NCI-H524 (cell line): ENCODE measurements at places on chromosomes 13 and 19.

- no peak for DNase-seq
Measured at GRCh38 chr13:76474966-76475365, 411.2 kb downstream of the KCTD12 start.

- peak; percentile 65 for DNase-seq
Measured at GRCh38 chr13:94414708-94415107, 64.8 kb downstream of the DCT start.

- no peak for DNase-seq
Measured at GRCh38 chr19:51681286-51681941, 11.7 kb upstream of the SPACA6 start.

DNA sequence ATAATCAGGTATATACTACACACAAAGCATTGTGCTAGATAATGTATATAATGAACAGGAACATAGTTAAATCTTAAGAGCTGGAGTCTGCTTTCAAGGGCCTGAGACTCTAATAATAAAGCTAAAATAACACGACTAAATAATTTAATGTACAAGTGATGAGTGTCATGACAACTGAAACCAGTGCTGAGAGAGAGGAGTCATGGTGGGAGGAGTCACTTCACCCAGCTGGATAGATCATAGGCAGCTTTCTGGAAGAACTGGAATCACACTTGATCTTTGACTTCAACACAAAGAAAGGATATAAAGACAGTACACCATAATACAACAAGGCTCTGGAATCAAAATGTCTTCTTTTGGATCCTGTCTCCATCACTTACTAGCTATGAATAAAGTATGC, 7.1 kb downstream of the RBM26 start:
- DNase-seq = no peak
